Heart left ventricle (tissue), 16 donors: ENCODE measurements at places on chromosomes 16 and 17. TPM values are rescaled to one million over a fixed set of nuclear protein-coding genes. Genes with fewer than 3 reads are reported as not detected.

Gene LUC7L3
- 55.5 TPM for total RNA-seq

Gene CCL23
- total RNA-seq: not detected

Gene PRSS27
- total RNA-seq: 1.3 TPM

Gene GAST
- not detected for total RNA-seq

Gene CCL3
- total RNA-seq: not detected

Gene TPPP3
- 7.0 TPM for total RNA-seq

Gene RASL10B
- 8.2 TPM for total RNA-seq

Gene USP43
- not detected for total RNA-seq

Gene TNFRSF17
- not detected for total RNA-seq

Gene E4F1
- total RNA-seq: 12.7 TPM

Gene MT3
- total RNA-seq: 1.3 TPM

Gene DGKE
- total RNA-seq: 3.2 TPM

Gene SOX8
- total RNA-seq: 0.77 TPM

Gene CCL13
- 9.3 TPM for total RNA-seq
